Endothelial cell of umbilical vein (primary cell): ENCODE measurements at places on chromosomes 3 and 15. TPM values are rescaled to one million over a fixed set of nuclear protein-coding genes. Genes with fewer than 3 reads are reported as not detected.
A peak's percentile ranks its signal among the peaks of the same experiment; 100 is the strongest.

- DNase-seq: no peak
These were observed 105.0 kb downstream of the FOXP1 start for GRCh38 chr3:71478568-71478967.

GRCh38 chr3:15040844-15041243, 24.3 kb downstream of the MRPS25 start:
- no peak for DNase-seq

Gene UQCRC1
- total RNA-seq: 184 and 186 TPM in 2 replicates

DNA sequence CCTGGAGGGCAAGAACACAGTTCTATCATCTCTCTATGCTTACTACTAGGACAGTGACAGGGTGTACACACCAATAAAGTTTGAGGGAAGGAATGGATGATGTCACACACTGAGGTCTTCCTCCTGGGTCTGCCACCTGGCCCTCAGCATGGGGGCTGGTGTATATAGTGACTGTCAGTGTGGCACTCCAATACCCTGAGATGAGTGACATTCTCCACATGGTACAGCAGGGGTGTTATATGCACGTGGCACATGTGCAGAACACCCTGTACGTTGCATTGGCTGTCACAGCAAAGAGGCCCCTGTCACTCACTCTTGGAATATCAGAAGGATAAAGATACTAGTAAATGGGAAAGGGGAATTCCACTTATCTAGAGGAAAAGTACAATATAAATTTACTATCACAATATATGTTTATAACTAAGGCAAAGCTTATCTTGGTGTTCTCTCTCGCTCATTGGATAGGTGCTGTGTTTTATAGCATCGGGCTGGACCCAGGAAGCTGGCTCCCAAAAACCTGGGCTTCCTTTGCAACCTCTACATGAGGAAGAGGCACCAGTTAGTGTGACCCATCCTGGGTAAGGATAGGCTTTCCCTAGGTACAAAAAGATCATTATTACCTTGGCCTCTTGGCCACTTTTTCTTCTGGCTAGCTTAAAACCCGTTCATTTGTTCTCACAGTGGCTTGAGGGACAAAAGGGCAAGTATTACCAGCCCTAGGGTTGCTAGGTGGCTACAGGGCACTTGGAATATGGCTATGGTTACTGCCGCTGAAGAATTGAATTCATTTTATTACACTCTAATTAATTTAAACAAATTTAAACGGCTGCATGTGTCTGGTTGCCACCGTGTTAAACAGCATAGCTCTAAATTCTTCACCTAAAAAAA, 54.8 kb upstream of the HES1 start:
- no peak for DNase-seq

GRCh38 chr15:40825661-40826422, 2.7 kb downstream of the PPP1R14D start:
- DNase-seq: peak; percentile 34

GRCh38 chr3:72123908-72124441, 339.0 kb upstream of the PROK2 start:
- peak; percentile 89 for DNase-seq

Gene ARRDC4
- 0.97 and 2.5 TPM in 2 replicates for total RNA-seq

GRCh38 chr15:64699751-64700388, 75.5 kb downstream of the RBPMS2 start:
- peak; percentile 79 for DNase-seq

Gene MEIS2
- 22.5 and 27.1 TPM in 2 replicates for total RNA-seq

- DNase-seq: peak; percentile 9
These were observed 94.1 kb downstream of the FAM43A start for GRCh38 chr3:194779729-194780224.

DNA sequence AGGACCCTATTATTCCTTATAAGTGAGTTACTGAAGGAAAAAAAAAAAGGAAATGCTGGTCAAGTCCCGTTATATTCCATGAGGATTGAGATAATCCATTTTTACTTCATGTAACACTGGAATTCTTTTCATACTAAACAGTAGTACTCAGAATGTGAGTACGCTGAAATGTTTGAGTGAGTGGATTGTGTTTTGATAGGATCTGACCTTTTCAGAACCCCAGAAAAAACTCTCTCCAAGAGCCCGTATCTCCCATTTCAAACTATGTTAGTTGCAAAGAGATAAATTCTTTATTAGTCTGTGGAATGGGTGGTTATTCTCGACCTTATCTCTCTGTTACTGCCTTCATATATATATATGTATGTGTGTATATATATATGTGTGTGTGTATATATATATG, 2.5 kb upstream of the LPP start:
- DNase-seq: no peak
